NCI-H187 treated with DMSO at 0.1 percent for 48 hours (cell line): ENCODE measurements at places on chromosomes 11 and 22.

GRCh38 chr11:102318469-102318868, 1.2 kb downstream of the BIRC3 start:
- no peak for DNase-seq

DNA sequence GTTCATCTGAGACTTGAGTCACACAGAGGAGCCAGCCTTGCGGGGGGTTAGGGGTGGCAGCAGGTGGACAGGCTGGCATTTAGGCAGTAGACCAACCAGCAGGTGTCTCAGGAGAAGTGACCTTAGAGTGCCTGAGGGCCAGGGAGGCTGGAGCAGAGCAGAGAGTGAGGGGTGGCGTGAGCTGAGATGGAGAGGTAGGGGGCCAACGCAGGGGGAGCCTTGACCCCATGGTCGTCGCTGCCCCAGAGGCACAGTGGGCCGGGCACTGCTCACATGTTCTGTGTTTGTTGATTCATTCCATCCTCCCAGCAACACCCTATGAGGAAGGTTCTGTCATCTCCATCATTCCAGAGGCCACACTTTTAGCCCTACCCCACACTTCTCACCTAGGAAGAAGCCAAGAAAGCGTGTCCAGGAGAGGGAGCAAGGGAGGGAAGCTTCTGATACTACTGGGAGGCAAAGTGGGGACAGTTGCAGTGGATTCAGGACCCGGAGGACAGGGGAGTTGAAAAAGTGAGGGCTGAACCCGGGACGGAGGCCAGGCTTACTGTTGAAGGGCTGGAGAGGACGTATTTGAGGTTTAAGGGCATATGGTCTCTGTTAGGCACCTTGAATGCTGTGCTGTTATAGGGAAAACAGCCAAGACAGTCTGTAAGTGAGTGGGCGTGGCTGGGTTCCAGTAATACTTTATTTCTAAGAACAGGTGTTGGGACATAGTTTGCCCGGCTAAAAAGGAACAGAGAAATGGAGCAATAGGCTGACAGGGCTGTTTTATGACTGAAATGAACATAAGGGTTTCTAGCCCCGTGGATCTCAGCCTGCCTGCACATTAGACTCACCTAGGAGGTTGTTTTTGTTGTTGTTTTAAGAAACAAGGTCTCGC, 7.3 kb downstream of the SART1 start:
- DNase-seq, result no peak

GRCh38 chr11:85903406-85903805, 48.2 kb downstream of the CCDC83 start:
- DNase-seq, result no peak

DNA sequence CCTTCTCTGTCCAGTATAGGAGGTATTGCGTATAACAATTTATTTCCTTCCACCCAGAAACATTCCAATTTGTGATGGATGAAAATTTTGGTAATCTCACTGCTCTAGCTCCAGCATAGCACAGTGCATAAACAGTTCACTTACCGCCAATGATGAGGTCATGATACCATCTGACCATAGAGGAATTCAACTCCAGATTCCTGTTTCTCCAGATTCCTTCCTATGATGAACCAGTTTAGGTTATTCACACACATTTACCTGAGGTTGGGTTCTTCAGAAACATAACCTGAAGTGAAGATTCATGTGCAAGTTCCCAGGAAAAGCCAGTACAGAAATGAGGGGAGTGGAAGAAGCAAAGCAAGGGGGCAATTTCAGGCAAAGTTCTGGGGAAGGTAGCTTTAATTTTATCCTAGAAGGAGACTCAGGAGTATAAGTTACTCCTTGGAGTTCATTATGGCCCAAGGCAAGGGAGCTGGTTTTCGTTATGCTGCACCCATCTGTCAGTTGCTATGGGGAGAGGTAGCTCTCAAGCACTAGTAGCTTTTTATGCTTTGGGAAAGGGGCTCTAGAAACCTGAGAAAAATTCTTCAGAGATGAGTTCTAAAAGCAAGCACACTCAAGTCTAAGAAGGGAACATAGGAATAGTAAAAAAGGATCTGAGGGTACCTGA, 121.6 kb downstream of the CASP12 start:
- no peak for DNase-seq

- no peak for DNase-seq
Measured at GRCh38 chr11:79453617-79454016, 12.8 kb upstream of the TENM4 start.

DNA sequence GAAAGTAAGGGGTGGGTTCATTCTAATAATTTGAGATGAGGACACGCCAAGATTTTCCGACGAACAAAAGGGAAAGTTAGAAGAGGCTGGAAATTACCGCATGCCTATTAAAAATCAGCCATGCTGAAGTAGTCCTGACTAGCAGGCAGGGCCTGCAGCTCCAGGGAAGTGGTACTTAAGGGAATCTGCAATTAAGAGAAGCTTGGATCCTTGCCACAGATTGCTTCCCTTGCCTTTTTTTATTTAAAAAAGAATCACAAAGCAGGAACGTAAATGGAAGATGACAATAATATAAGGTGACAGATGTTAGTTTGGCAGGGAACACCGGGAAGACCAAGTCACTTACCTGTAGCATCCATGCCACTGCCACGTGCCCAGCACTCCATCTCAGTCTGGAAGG, 359.3 kb downstream of the CADM1 start:
- peak; percentile 74 for DNase-seq

GRCh38 chr11:83801799-83802198, 515.6 kb upstream of the CCDC90B start:
- no peak for DNase-seq

DNA sequence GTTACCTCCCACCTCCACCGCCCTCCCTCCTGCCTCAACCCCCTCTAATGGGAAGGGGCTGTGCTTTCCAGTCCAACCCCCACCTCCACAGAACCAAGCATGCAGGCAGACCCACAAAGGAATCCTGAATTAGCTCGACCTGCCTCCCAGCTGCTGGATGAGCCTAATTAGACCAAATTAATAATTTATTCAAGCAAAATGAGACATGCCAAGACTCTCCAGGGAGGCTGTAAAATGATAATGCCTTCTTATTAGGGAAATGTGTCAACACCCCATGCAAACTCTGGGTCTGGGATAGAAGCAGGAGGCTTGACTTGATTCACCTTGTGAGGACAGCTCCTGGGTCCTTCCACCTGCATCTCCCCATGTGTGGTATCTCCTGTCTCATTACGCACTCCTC, 59.4 kb upstream of the HMGXB4 start:
- no peak for DNase-seq

- DNase-seq, result no peak
Measured at GRCh38 chr22:45781459-45781858, 109.8 kb downstream of the ATXN10 start.

DNA sequence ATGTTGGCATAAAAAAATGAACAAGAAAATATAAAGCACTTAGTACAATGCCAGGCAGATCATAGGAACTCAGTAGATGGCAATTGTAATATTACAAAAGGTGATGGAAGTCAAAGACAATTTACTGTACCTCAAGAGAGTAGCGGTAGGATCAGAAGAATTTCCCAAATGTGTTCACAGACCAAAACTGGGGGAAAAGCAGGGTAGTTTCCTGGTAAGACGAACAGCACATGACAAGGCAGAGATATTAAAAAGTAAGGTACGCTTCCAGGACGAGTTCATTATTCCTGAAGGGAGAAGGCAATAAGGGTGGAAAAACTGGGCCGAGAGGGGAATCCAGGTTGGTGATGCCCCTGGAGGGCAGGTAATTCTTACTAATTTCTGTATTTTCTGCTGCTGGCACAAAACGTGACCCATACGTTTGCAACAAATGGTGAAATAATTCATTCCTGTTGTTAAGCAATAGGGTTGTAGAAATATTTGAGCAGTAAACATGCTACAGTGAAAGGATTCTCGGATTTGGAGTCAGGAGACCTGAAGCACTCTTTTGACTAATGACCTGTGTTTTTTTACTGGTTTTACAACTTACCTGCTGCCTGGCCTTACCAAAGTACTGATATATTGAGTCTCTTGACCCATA, 786 bp upstream of the ANKRD42 start:
- DNase-seq, result no peak

DNA sequence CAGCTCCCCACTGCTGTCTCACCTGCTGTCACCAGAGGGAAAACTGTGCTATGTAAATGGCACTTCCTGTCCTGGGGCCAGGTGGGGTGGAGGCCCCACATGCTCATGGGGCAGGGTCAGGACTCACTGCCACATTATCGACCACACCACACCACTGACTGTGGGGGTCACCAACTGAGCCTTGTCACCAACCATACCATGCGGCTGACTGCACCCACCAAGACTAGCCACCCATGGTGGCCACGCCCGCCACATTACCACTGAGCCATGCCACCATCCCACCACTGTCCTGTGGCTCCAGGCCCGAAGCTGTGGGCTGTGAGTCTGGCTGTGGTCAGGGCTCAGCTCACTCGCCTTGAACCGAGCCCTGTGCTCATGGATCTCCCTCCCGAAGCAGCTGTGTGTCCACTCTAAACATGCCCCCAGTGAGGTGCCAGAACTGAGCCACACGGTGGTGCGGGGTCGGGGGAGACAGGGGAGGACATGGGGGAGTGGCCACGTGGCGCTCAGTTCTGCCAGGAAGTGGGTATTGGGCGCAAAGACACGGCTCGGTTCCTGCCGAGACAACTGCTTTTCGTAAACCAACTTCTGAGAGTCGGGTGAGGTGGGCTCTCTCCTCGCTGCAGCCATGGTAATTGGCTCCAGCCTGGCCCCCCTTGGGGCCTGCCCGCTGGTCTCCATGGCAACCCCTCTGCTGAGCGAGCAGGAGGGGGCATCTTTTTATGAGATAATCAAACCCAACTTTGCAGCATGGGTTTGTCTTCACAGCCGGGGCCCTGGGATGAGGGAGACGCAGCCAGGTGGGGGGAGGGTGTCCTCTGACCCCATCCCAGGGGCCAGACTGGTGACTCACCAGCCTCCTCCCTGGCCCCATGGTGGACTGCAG, 23.2 kb downstream of the RTN4R start:
- DNase-seq, result no peak

- no peak for DNase-seq
Measured at GRCh38 chr11:20489948-20490347, 102.4 kb downstream of the PRMT3 start.

- DNase-seq, result no peak
Measured at GRCh38 chr22:50702261-50702671, 29.6 kb downstream of the SHANK3 start.

GRCh38 chr11:121552644-121553043, 99.9 kb upstream of the SORL1-AS1 start:
- DNase-seq, result no peak

- DNase-seq, result no peak
Measured at GRCh38 chr11:45156741-45157140, 10.3 kb downstream of the PRDM11 start.

DNA sequence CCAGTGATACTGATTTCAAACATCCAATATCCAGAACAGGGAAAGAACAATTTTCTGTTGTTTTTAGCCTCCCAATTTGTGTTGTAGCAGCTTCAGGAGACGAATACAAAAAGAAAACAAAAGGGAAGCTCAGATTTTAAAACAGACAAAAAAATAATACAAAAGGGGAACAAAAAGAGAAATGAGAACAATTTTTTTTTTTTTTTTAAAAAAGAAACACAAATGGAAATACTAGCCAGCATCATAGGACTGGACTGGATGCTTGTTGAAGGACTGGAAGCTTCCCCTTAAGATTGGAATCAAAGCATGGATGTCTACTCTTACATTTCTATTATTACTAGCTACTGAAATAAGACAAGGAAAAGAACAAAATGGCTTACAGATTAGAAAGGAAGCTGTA, 46.5 kb upstream of the SORL1 start:
- DNase-seq, result no peak

GRCh38 chr11:45751430-45751829, 53.5 kb upstream of the SLC35C1 start:
- DNase-seq, result no peak

GRCh38 chr11:71250523-71251150, 1.7 kb downstream of the SHANK2 start:
- DNase-seq, result no peak

- no peak for DNase-seq
Measured at GRCh38 chr11:2077061-2077802, 62.0 kb downstream of the IGF2 start.

GRCh38 chr11:43376594-43376993, 17.9 kb downstream of the TTC17 start:
- DNase-seq, result no peak

DNA sequence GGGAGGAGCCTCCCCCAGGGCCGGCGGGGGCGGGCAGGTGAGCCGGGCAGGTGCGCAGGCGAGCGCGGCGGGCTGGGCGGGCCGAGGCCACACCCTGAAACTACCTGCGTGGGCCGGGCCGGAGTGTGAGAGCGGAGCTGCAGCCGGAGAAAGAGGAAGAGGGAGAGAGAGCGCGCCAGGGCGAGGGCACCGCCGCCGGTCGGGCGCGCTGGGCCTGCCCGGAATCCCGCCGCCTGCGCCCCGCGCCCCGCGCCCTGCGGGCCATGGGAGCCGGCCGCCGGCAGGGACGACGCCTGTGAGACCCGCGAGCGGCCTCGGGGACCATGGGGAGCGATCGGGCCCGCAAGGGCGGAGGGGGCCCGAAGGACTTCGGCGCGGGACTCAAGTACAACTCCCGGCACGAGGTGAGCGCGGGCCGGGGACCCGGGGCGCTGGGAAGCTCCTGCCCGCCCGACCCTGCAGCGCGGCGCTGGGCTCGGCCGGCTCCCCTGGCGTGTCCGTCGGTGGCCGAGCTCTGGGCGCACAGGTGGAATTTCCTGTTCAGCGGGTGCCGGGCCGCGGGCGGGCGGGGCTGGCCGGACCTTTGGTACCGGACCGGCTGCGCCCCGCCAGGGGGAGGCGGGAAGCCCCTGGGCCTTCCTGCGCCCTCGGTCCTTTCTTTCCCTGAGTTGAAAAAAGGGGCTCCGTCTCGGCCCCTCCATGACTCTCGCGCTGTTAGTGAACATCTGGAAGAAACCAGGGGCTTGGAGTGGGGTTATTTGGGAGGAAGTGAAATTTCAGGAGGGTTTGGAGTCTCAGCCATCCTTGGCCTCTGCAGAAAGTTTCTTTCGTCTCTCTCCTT, at the start of gene ST14:
ST14 (plus strand) TSS at position 126 of the 841 bp plus-strand sequence; CDS start at position 324, 198 bp downstream.
- DNase-seq, result no peak

DNA sequence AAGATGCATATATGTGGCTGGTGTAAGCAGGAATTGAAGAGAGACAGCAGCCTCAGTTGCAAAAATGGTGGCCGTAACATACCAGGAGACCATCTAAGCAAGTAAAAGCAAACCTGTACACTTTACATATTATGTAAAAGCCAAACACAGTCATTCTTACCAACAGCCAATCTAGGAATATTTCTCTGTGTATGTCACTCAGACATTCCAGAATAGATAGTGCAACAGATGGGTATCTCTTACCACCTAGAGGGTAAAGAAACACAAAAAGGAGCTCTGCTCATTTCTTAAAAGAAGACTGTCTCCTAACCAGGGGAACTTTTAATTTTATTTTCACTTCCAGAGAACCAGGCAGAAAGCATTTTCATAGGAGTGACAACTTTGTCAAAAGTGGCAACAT, 38.7 kb downstream of the GLYAT start:
- no peak for DNase-seq

- no peak for DNase-seq
Measured at GRCh38 chr11:66068154-66068821, 1.8 kb upstream of the PACS1 start.

GRCh38 chr11:121435132-121435531, 17.0 kb upstream of the SORL1 start:
- DNase-seq, result no peak

- no peak for DNase-seq
Measured at GRCh38 chr11:92638678-92639077, 330.8 kb upstream of the MTNR1B start.
